ENCODE measurements at places on chromosomes 12 and 14.

DNA sequence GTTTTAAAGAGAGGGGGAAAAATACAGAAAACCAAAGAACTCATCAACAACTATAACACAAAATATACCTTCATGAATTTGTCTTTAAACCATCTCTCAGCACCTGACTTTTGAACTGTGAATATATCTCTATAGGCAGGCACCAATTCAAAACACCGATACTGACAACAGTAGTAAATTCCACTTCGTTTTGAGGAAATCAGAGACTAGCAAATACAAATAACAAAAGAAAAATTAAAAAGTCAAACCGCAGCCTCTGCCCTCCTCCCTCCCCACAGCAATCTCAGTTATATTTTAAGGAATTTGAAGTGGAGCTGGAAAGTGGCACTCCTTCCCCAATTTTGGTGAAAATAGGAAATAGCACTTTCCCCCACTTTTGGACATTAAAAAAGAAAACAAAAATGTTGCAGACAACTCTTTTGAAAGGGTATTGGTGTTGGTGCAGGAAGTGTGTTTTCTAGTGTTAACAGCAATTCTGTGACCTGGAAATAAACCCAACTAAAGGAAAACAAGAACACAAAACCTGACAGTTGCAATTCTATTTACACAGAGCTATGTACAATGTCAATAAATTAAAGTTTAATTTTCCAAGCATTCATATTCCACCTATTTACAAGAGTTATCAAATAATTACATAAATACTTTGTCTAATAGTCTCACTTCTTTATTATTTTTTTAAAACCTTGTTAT is 13.5 kb downstream of the TBX3 start:
- DNase-seq, result no peak

- DNase-seq, result no peak
Observed at GRCh38 chr12:68805592-68806120, 2.3 kb upstream of the MDM2 start.

DNA sequence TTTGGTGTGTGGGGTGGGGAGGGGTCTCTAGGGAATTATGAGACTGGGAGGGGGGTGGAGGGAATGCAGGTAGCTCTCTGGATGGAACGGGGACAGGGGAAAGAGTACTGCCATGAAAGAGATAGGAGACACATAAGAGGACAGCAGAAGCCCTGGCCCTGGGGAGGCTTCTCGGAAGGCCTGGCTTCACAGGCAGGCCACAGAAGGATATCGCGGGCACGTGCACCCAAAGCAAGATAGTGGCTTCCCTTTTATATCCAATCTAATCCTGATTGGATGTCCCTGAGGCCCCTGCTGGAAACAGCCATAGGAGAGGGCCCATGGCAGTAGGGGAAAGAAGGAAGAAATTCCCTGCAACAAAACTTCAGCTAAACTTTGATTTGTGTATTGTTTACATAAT is 113.5 kb downstream of the GCH1 start:
- no peak for DNase-seq

DNA sequence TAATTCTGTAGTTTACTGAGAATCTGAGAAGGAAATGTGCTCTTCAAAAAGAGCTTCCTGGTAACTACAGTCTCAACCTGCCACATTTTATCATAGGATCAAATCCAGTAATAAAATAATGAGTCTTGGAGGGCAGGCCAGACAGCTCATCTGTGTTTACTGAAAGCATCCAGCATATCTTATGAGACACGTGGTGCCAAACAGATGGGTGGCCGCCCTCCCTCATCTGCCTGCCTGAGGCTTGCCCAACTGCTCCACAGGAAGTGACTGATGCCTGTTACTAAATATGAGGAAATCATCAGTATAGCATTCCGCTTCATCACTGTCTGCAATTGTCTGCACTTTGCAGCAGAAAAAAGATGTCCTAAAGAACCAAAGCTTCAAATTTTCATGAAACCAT is 13.5 kb downstream of the DHRS7 start:
- DNase-seq, result peak; percentile 71

DNA sequence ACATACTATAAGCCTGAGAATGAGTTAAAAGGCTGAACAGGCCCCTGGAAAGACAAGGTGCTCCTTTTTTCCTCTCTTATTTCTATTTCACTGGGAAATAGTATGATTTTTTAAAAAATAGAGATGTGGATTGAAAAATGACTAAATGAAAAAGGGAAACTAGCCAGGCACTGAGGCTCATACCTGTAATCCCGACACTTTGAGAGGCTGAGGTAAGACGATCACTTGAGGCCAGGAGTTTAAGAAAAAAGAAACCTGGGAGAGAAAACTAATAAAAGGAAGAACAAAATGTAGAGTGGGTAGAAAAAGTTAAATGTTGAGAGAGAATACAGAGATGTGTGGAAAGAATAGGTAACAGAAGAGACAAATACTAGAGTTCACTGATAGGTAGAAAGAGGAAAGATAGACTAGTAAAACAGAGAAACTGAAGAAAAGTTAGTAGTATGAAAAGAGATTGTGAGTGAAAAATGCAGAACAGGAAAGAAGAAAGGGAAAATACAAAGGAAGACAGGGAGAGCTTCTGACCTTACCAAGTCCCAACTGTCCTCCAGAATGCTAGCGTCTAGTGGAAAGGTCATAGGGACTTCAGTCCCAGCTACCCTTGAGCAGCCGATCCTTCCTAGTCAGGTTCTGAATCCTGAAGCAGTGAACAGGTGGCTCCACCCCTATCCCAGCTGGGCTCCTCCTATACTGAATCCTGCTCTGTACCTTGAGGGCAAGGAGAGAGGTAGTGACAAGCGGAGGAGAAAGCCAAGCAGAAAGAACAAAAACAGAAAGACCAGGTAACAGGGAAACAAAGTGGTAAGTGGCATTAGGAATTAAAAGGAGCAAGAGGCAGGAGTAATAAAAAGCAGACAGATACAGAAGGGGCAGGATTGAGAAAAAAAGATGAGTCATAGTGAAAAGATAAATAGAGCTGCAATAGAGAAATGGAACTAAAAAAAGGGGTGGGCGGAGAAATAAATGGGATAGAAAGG is 7.3 kb downstream of the TMEM116 start:
- no peak for DNase-seq

- DNase-seq, result no peak
Observed at GRCh38 chr12:22412581-22412980, 78.1 kb upstream of the ST8SIA1 start.

DNA sequence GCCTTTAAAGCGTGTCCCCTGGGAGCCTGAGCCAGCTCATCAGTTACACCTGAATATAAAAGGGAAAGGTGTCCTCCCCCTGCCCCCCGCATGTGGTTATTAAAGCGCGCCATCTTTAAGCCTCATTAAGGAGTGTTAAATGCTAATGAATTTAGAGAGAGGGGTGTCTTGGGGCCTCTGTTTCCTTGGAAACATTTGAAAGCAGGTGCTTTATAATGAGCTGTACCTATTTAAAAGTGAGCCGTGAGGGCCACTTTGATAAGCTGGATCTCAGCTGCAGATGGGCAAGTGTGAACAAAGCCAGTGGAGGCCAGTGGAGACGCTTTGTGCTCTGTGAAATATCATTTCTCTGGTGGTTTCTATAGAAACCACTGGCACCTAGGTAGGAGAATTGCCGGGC is 84.0 kb downstream of the BEGAIN start:
- DNase-seq, result no peak

DNA sequence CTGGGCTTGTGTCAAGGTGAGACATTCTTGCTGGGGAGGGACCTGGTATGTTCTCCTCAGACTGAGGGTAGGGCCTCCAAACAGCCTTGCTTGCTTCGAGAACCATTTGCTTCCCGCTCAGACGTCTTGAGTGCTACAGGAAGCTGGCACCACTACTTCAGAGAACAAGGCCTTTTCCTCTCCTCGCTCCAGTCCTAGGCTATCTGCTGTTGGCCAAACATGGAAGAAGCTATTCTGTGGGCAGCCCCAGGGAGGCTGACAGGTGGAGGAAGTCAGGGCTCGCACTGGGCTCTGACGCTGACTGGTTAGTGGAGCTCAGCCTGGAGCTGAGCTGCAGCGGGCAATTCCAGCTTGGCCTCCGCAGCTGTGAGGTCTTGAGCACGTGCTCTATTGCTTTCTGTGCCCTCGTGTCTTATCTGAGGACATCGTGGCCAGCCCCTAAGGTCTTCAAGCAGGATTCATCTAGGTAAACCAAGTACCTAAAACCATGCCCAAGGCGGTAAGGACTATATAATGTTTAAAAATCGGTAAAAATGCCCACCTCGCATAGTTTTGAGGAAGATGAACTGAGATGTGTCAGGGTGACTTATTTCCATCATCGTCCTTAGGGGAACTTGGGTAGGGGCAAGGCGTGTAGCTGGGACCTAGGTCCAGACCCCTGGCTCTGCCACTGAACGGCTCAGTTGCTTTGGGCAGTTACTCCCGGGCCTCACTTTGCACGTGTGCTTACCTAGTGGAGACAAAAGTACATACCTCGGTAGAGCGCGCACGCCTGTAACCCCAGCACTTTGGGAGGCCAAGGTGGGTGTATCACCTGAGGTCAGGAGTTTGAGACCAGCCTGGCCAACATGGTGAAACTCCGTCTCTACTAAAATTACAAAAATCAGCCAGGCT is 4.3 kb downstream of the GAPDH start:
- no peak for DNase-seq

- no peak for DNase-seq
Observed at GRCh38 chr12:95203487-95204030, 13.7 kb downstream of the FGD6 start.

- no peak for DNase-seq
Observed at GRCh38 chr12:118429688-118430383, 53.5 kb downstream of the SUDS3 start.

GRCh38 chr14:63902375-63902976 is 49.7 kb downstream of the SYNE2 start:
- DNase-seq, result no peak

DNA sequence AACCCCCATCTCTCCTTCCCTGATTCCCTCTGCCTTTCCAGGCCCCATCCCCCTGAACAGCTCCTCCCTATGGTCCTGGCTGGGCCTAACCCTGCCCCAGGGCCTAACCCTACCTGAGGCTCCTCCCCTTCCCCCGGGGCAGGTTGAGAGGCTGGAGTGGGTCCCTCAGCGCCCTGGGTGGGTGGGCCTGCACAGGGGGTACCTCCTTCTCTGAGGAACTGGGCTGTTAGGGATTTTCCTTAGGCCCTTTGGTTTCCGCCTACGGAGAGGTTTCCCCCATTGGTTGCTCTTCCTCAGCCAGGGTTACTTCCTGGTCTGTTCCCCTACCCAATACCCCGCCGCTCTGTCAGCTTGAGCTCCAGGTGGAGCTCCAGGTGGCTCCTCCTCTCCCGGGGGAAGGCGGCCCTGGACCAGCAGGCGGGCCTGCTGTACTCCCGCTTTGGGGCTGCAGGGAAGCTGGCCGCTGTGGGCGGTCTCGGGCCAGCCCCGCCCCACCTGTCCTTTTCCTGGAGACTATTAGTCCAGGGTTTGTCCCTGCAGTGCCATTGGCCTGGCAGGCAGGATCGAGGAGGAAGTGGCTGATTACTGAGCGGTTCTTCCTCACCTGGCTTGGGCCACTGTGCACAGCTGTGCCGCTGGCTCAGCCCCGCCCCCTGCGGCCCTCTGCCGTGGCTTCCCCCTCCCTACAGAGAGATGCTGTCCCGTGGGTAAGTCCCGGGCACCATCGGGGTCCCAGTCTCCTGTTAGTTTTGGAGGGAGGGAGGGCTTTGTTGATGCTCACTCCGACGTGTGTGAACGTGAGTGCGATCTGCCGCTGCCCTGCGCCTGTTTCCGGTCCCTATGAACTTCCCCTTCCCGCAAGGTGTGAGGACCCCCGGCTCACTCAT is 2.5 kb downstream of the C12orf57 start:
- no peak for DNase-seq

DNA sequence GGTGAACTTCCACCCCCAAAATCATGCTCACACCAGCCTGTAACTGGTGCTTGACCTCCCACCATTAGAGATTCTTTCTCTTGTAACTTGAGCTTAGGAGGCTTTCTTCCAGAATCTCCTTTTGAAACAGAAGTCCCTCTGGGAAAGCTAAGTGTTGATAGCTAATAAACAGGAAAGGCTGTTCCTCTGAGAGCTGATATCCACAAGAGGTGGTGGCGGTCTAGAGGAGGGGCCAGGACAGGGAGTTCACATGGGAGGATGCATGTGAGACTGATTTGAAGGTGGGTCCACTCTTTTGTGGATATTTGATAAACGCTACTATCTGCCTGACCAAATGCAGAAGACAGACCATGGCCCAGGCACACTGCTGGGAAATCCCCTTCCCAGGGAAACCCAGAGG is 10.2 kb upstream of the PRMT8 start:
- no peak for DNase-seq

GRCh38 chr12:51579321-51579850 is 11.6 kb upstream of the SCN8A start:
- no peak for DNase-seq

GRCh38 chr14:77599889-77600288 is 16.5 kb downstream of the SPTLC2 start:
- DNase-seq, result no peak

GRCh38 chr12:124518051-124518932 is 49.1 kb downstream of the NCOR2 start:
- peak; percentile 98 for DNase-seq

DNA sequence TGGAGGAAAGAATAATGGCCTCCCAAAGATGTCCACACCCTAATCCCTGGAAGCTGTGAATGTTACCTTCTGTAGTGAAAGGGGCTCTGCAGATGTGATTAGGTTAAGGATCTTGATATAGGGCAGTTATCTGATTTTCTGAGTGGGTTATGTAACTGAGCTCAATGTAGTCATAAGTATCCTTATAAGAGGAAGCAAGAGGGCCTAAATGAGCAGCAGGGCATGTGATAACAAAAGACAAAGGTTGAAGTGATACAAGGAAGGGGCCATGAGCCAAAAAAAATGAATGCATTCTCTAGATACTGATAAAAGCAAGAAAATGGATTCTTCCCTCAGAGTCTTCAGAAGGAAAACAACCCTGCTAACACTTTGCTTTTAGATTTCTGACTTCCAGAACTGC is 78.8 kb downstream of the OSBPL8 start:
- DNase-seq, result no peak

GRCh38 chr14:49240383-49240782 is 345.8 kb downstream of the RPS29 start:
- DNase-seq, result no peak

- no peak for DNase-seq
Observed at GRCh38 chr14:83483063-83483462, 1949.4 kb upstream of the SEL1L start.

DNA sequence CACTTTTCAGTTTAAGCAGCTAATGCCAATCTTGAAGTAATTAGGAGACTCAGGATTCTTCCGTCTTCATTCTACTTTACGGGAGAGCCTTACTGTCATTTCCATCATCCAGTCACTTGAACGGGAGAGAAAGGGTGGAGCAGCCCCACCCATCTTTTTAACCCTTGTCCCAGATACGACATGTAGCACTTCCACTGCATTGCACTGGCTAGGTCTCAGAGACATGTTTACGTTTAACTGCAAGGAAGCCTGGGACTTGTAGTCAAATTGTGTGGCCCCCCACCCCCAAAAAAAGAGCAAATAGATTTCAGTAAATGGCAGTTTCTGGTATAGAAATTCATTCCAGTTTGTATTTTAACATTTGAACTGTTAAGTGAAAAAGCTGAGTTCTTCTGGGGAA is 46.1 kb upstream of the SYT1 start:
- no peak for DNase-seq

- no peak for DNase-seq
Observed at GRCh38 chr12:66032739-66033138, 97.8 kb downstream of the LLPH start.

GRCh38 chr12:20206410-20206809 is 161.9 kb upstream of the PDE3A start:
- no peak for DNase-seq
